ENCODE measurements at places on chromosomes 11 and 22.

- DNase-seq: peak; percentile 82
These were observed 483 bp upstream of the ABTB2 start for GRCh38 chr11:34358258-34358727.

- DNase-seq: no peak
These were observed 35.9 kb downstream of the MYO18B start for GRCh38 chr22:25777870-25778269.

DNA sequence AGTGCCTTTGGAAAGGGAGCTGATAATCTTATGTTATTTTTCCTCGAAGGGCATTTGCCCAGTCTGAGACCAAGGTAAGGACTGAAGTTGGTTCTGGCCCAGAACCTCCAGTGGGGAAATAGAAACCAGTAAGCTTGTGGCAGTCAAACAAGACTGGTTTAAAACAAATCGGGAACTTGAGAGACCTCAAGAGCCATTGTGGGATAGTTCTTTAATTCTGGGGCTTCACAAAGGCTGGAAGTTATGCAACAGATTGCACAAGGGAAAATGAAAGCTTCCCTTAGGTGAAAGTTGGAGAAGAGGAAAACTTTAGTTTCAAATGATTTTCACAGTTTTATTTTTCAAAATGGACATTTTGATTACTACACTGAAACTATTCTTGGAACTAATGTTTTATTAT is 33.5 kb upstream of the RAB38 start:
- DNase-seq: no peak

DNA sequence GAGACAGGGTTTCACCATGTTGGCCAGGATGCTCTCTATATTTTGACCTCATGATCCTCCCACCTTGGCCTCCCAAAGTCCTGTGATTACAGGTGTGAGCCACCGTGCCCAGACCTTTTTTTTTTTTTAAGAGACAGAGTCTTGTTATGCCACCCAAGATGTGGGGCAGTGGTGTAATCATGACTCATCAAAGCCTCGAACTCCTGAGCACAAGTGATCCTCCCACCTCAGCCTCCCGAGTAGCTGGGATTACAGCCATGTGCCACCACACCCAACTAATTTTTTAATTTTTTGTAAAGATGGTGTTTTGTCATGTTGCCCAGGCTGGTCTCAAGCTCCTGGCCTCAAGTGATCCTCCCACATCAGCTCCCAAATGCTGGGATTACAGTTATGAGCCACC is 37.9 kb downstream of the IZUMO1R start:
- DNase-seq: no peak

DNA sequence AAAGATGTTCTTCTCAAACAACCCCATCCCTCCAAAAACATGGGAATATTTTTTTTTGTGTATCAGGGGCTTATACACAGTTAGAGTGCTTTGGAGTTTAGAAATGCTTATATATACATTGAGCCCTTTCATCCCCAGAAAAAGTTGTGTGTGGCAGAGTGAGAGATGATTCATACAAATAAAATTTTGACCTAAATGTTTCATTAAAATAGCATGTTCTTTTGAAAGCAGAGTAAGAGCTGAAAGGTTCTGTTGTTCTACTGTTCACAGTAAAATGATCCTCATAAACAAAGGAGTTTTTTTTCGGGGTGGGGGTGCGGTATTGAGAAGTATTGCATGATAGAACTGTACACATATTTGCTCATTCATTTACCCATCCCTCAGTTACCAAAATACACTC is 512.4 kb downstream of the DLG2 start:
- DNase-seq: no peak

DNA sequence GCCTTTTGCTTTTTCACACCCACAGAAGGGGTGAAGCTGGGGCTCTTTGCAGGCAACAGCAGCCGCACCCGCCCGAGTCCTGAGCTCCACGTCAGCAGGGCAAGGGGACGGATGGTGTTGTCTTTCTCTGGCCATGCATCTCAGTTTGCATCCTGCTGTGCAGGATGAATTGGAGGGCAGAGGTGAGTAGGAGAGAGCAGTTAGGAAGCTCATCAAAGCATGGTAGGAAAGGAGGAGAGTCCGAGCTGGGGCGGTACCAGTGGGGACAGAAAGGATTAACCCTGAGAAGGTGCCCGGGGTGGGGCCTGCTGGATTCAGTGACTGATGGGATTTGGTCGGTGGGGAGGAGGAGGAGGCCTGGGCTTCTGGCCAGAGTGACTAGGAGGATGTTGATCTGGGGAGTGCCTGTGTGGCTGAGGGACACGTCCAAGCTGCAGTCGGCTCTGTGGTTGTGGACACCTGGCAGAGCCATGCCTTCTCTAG is 14.6 kb downstream of the FAM83F start:
- DNase-seq: no peak

Measured in right kidney (tissue), 9 donors.